ENCODE measurements at places on chromosomes 11 and 22. TPM values are rescaled to one million over a fixed set of nuclear protein-coding genes. Genes with fewer than 3 reads are reported as not detected.

DNA sequence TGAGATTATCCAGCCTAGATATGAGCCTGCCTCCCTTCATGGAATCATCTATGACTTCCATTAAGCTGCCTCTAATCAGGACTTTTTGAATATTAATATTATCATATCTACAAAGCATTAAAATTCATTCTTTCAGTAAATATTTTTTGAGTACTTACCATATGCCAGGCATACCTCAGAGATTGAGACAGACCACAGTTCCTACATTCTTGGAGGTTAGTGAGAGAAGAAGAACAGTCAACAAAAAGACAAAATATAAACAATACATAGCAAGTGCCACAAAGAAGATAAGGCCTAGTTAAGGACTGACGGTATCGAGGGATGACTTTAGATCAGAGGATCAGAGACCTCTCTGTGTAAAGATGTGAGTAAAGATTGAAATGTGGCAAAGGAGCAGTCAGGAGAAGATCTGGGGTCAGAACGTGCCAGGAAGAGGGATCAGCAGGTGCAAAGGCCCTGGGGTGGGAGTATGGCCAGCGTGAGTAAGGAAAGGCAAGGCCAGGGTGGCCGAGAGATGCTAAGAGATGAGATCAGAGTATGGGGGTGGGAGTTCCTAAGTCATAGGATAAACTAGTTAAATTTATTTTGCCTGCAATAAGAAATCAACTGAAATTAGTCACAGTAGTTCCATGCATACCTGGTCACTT lies 15.4 kb downstream of the SLC35C1 start:
- DNase-seq, result no peak

DNA sequence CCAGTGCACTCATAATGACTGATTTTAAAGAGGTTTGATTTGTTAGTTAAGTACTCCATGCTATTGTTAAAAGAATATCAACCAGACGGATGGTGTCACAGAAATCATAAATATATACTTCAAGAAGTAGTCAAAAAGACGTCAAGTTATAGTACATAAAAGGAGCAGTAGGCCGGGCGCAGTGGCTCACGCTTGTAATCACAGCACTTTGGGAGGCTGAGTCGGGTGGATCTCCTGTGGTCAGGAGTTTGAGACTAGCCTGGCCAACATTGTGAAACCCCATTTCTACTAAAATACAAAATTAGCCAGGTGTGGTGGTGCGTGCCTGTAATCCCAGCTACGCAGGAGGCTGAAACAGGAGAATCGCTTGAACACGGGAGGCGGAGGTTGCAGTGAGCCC lies 721.7 kb downstream of the JRKL start:
- DNase-seq, result no peak

- DNase-seq, result no peak
Observed at GRCh38 chr11:68709062-68709461, 24.7 kb downstream of the GAL start.

- no peak for DNase-seq
Observed at GRCh38 chr11:26519469-26519868, 52.6 kb downstream of the MUC15 start.

GRCh38 chr11:57109331-57109730 lies 72.4 kb upstream of the LRRC55 start:
- no peak for DNase-seq

- DNase-seq, result peak; percentile 37
Observed at GRCh38 chr22:43412808-43413795, 1.3 kb downstream of the MPPED1 start.

The PPP6R2 gene
- 70.0 TPM for total RNA-seq

Data from lung (tissue), 17 donors.